ENCODE measurements at places on chromosomes 12 and 14.

- no peak for DNase-seq
These were observed 905 bp downstream of the CISTR start for GRCh38 chr12:53750812-53751335.

DNA sequence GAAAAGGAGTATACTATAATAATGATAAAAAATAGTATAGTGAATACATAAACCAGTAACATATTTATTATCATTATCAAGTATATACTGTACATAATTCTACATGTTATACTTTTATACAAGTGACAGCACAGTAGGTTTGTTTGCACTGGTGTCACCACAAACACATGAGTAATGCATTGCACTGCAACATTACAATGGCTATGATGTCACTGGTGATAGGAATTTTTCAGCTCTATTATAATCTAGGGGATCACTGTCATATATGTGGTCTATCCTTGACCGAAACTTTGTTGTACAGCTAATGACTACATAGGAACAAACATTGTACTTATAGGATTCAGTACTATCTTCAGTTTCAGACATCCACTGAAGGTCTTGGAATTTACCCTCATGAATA, 165.8 kb upstream of the SYT1 start:
- DNase-seq = no peak

DNA sequence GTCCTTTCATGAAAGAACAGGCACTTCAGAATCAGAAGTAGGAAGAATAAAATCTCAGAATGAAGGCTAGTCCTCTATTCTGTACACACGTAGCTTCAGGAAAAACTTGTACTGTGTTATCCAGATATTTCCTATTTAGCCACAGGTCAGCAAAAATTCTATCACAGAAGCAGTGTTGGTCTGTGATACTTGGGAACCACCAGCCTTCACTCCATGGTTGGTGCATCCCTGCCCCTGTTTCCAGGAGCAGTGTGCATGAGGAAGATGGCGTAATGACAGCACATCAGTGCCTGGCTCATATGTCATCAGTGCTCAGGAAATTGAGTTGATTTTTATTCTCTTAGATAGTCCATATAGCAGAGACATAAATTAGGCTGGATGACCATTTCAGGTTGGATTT, 87.7 kb downstream of the SAMD4A start:
- no peak for DNase-seq

DNA sequence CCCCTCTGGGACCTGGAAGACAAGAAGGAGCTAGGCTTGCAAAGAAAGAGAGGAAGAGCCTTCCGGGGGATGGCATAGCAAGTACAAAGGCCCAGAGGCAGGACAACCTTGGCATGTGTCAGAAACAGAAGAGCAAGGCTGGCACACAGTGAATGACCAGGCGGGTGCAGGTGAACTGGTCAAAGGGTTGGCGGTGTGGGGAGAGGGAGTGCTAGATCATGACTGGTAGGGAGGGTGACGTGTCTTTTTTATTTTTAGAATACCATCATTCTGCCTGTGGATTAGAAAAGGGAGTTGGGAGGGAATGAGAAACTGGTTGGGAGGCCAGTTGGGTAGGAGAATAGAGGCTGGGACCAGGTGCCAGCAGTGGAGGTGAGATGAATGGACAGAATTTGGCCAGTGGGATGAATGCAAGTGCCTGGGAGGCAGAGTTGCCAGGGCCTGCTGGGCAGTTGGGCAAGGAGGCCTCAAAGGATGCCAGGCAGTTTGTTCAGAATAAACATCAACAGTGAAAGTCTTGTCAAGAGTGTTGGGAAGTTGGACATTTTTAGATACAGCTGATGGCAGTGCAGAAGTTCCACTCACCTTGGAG, 168.3 kb downstream of the CACNA1C start:
- no peak for DNase-seq

- DNase-seq = no peak
These were observed 86.6 kb downstream of the KITLG start for GRCh38 chr12:88493636-88494035.

DNA sequence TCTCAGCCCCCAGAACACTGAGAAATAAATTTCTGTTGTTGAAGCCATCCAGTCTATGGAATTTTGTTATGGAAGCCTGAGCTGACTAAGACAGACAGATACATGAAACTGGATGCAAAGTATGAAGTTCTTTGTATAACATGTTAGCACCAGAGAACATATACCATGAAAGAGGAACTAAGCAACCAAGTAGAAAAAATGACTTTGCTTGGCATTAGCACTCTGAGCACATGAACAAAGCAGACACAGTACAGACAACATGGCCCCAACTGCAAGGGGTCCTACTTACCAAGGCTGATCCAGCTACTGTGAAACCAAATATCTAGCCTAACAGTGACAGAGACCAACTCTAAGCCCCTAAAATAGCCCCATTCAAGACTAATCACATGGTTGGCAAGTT, 13.8 kb downstream of the EXOC5 start:
- DNase-seq = no peak

- DNase-seq = no peak
These were observed 10.4 kb downstream of the B4GALNT1 start for GRCh38 chr12:57622293-57623245.

DNA sequence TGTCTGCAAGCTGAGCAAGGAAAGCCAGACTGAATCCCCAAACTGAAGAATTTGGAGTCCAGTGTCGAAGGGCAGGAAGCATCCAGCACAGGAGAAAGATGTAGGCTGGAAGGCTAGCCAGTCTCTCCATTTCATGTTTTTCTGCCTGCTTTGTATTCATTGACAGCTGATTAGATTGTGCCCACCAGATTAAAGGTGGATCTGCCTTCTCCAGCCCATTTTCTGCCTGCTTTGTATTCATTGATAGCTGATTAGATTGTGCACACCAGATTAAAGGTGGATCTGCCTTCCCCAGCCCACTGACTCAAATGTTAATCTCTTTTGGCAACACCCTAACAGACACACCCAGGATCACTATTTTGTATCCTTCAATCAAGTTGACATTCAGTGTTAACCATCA, 85.3 kb downstream of the PLBD1 start:
- DNase-seq = no peak

GRCh38 chr12:6378709-6379472, 3.5 kb upstream of the SCNN1A start:
- DNase-seq = no peak

GRCh38 chr12:95248604-95249360, 31.2 kb downstream of the VEZT start:
- no peak for DNase-seq

DNA sequence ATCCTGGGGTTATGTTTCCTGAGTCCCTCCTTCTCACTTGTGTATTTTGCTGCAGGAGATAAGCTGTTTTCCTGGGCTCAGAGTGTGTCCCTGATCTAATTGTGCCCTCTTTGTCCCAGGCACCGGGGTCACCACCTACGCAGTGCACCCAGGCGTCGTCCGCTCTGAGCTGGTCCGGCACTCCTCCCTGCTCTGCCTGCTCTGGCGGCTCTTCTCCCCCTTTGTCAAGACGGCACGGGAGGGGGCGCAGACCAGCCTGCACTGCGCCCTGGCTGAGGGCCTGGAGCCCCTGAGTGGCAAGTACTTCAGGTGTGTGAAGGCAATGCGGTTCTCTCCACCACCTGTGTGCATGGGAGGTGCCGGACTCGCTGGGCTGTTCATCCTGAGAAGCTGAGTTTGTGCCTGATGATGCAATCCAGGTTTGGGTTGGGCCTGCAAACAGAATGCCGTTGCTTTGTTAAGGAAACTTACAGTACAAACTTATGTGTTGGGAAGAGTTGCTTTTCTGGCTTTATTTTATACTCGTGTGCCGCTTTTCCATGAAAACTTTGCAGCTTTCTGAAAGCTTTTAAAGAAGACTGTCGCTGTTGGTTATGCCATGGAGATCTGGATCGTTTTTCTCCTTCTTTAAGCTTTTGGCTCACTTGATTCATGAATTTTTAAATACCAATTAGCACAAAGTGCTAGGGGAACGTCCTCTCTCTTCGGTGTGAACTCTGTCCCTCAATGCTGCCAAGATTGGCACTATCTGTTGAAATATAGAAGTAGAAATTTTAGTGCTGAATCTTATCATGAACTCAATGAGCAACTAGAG, 27.6 kb downstream of the RDH12 start:
- DNase-seq = no peak

GRCh38 chr12:97573901-97574300, 111.3 kb downstream of the RMST start:
- no peak for DNase-seq

DNA sequence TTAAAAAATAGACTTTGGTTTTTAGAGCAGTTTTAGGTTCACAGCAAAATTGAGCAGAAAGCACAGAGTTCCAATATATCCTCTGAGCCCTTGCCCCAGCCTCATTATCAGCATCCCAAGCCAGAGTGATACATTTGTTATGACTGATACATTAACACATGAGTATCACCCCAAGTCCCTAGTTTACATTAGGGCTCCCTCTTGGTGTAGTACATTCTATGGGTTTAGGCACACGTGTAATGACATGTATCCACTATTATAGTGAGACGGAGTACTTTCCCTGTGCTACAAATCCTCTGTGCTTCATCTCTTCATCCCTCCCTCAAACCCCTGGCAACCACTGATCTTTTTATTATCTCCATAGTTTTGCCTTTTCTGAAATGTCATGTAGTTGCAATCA, 22.5 kb upstream of the GSG1 start:
- no peak for DNase-seq

GRCh38 chr12:76898442-76898841, 19.6 kb upstream of the CSRP2 start:
- no peak for DNase-seq

DNA sequence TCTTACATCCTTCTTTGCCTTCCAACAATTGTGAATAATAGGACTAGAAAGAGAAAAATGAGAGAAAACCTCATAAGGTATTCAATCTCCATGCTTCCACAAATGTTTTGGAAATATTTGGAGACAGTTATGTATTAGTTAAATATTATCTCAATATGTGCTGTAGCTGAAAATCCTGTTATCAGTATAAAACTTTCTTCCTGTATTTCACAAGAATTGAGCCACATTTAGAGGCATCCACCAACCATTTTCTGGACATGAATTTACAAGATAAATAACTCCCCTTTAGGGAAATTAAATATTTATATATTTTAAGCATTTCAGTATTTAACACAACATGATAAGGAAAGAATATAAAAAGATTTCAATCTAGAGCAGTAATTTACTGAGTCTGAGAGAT, 200.3 kb downstream of the GPHN start:
- DNase-seq = no peak

- DNase-seq = no peak
These were observed 435.7 kb downstream of the CCER1 start for GRCh38 chr12:90519285-90519684.

GRCh38 chr14:61262082-61262481, 19.1 kb downstream of the TMEM30B start:
- no peak for DNase-seq

DNA sequence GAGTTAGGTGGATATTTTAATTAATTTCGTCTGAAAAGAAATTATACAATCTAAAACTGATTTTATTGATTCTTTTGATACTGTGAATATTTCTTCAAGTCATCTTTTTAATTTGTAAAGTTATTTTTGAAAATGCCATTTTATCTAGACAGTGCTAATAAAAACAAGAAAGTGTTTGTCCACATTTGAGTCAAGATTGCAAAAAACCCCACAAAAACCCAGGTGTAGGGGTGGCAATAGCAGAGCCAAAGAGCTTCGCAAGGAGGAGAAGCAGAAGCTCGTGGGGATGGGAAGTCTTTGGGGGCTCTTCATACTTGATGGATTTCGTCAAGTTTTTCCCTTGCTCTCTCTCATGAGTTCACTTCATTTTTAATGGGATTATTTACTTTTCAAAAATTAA, 6.0 kb downstream of the RNASE6 start:
- no peak for DNase-seq

DNA sequence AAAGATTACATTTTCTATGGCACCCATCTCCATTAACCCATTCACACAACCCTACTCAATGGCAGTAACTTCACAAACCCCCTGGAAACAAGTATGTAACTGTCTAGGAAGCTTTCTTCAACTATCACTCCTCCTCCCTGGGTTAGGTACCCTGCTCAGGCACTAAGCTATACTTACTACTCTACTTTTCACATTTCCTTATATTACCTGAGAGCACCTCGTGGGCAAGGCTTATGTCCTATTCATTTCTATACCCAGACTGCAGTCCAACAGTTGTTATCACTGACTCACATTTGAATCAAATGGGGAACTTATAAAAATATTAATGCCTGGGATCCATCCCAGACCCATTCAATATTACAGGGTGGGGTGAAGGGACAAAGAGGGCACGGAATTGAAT, 4.6 kb downstream of the PAWR start:
- no peak for DNase-seq

GRCh38 chr14:103894034-103894722, 34.1 kb upstream of the TDRD9 start:
- no peak for DNase-seq

DNA sequence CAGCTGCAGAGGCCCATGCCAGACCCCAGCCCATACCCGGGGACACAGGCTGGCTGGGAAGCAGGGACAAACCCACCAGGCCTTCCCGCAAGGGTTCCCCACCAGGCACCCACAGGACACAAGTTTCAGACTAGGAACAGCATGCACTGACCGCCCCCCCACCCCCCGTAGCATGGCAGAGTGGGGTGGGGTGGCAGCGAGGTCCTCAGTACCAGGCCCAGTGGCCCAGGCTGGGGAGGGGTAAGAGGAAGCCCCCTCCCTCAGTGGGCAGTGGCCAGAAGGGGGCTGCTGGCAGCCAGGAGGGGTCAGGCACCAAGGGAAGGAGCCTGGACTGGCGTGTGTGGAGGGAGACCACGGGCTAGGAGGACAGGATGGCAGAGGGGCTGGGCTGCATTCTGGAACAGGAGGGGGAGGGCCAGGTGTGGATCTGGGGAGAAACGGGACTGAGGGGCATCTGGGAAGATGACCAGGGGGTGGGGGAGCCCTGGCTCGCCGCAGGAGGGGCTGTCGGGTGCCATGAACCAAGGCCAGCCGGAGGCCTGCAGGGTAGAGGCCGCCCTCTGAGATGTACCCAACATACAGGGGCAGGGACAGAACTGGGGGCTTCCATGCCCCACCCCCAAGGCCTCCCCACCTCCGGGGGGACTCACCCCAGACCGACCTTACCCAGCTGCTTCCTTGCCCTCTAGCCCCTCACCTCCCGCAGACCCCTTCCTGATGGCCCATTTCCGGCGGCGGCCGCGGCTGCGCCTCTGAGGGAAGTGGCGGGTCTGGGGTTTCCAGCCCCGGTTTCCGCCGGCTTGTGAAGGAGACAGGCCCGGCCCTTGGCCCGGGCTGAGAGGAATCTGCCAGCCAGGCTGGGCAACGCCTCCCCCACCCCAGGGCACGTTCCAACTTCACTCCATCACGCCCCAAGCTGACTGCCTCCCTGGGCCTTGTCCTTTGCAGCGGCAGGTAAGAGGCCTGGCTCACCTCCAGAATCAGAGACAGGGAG, 5.6 kb upstream of the JAG2 start:
- no peak for DNase-seq

GRCh38 chr14:68342216-68342763, 450.6 kb downstream of the ZFP36L1 start:
- no peak for DNase-seq

GRCh38 chr14:90384543-90384911, 12.3 kb upstream of the CALM1 start:
- DNase-seq = no peak

GRCh38 chr12:121223292-121224285, 13.7 kb downstream of the P2RX4 start:
- DNase-seq = no peak
